ENCODE measurements at places on chromosomes 5 and 9.

DNA sequence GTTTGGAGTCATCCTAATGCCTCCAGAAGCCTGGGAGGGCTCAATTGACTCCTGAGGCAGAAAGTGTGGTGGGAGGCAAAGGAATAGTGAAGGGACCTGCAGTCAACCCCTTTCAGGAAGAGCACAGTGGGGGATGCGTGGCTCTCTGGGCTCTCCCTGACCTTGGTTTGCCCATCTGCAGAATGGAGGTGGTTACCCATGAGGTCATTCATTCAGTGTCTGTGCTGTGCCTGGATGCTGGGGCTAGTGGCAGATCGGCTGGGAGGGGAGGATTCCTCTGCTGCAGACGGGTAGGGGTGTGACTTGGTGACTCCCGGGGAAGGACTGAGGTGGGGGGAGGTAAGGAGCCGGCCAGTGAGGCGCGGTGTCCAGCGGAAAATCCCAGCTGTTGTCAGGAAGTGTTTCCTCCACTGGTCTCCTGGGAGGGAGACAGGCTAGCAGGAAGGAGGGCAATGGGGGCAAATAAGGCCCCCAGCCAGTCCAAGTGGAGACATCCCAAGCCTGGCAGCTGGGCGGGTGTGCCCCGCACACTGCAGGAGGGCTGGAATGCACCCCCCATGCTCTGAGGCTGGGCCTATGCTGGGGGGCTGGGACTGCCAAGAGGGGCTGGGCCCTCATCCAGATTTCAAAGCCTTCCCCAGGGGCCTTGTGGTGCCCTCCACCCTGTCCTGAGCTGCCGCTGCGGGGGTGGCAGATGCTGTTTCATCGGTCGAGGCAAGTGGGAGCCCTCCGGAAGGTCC is 10.9 kb downstream of the CXXC5 start:
- DNase-seq = no peak

- no peak for DNase-seq
Observed at GRCh38 chr5:171978519-171978918, 27.9 kb downstream of the FBXW11 start.

- no peak for DNase-seq
Observed at GRCh38 chr9:122806661-122807060, 6.7 kb downstream of the OR1K1 start.

DNA sequence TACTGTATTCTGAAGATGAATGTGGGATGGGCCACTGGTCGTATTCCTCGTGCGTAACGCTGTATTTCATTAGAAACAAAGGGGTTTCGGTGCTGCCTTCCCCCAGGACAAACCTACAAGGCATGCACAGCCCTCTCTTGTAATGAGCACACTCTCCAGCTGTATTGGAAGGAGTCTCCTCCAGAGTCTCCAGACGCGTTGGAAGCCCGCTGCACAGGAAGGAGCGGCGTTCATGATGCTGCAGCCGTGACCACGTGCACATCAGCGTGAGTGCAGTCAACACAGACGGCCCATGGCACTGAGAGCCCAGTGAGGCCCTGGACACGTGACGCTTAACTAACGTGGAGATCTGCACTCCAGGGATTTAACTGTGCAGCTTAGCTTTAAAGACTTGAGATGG is 209.0 kb upstream of the IRX1 start:
- no peak for DNase-seq

DNA sequence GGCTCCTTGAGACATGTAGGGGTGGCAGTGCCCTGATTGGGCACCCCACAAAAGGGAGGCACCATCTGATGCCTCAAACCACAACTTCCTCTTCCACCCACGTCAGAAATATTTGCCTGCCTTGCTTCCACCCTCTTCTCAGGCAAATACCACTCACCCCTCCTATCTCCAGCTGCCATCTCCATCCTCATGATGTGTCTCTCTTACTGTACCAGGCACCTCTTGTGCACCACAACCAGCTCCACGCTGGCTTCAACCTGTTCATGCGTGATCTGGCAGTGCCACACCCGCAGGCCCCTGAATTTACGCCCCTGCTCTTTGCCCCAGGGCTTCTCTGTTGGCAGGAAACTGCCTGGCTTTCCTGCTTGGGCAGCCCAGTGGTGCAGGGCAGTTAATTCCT is 87.8 kb upstream of the HSPA9 start:
- no peak for DNase-seq

DNA sequence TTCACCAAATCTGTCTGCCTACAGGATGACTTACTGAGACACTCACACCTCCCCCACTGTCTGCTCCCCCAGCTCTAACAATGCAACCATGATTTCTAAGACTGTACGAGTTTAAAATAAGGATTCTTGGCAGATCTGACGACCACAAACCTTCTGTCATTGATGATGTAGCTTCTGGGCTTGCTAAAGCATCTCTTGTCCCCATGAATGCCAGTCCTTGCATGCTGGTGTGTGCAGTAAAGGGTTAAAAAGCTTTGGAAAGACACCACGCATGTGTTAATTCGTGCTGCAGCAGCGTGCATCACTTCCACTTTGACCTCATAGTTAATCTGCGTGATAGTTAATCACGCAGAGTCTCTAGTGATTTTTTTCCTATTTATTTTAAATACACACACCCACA is 411 bp upstream of the GABRG2 start:
- no peak for DNase-seq

GRCh38 chr5:53194086-53194485 is 84.5 kb upstream of the MOCS2 start:
- DNase-seq = no peak

GRCh38 chr9:5042661-5043178 is 57.6 kb downstream of the JAK2 start:
- no peak for DNase-seq
